ENCODE measurements at places on chromosomes 5 and 9. TPM values are rescaled to one million over a fixed set of nuclear protein-coding genes. Genes with fewer than 3 reads are reported as not detected.

Gene GFPT2
- total RNA-seq = under 0.01 TPM

Gene CNTFR
- not detected for total RNA-seq

Gene PDE8B
- under 0.01 TPM for total RNA-seq

Gene GPSM1
- total RNA-seq = 13.8 TPM

Gene ADRB2
- 20.8 TPM for total RNA-seq
